ENCODE measurements at places on chromosomes 6 and 20.

DNA sequence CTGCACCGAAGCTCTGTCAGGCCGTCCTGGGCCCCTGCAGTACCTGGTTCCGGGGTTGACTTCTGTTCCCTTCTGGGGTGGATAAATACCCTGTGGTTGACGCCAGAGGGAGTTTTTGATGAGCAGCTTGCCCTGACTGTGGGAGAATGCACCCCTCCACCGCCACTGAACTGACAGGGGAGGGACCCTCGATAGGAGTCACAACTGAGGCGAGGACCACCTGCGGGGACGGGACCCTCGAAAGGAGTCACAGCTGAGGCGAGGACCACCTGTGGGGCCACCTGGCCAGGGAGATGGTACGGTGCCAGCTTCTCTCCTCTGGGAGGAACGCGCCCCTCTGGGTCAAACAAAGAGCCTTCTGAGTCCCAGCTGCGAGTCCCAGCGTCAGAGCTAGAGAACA is 100.1 kb upstream of the FRMD1 start:
- no peak for DNase-seq

DNA sequence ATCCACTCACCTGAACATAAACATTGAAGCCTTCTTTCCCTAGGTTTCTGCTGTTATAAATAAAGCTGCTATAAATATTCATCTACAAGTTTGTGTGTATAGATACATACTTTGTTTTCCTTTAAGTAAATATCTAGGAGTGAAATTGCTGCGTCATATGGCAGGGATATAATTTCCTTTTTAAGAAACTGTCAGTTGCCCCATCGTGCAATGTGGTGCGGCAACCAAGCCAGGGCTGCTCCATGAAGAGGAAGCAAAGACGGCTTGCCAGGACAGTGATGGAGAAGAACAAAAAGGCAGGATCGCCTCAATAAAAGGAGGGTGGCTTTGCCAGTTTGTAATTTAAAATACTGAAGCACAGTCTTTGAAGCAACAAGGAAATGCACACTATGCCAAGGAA is 36.6 kb downstream of the CITED2 start:
- DNase-seq, result no peak

DNA sequence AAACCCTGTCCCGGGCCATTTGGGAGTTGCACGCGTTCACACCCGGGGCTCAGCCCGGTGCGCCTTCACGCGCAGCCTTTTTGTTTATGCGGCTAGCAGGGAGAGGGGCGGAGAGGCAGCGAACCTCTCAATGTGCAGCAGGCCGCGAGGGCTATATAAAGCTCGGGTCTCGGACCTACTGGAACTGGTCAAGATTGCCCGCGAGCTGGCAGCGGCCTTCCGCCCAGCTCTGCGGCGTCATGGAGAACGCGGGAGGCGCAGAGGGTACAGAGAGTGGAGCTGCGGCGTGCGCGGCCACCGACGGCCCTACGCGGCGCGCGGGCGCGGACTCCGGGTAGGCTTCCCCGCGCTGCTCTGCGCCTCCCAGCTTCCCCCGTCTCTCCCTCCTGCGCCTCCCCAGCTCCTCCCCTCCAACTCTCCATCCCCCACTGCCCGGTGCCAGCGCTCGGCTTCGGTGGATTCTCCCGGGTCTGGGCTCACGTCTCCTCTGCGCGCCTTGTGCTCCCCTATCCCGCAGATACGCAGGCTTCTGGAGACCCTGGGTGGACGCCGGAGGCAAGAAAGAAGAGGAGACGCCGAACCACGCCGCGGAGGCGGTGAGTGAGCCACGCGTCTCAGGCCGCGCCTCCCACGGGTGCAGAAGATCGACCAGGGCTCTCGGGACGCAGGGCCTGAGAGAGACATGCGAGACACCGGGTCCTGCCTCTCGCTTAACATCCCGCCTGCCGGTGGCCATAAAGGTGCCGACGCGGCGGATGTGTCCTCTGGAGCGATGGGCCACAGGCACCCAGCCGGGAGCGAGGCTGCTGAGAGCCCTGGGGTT is at the start of gene RIPPLY2:
TSS of gene RIPPLY2 (plus strand) at position 183 of the 823 bp plus-strand sequence. CDS start at position 240, 57 bp downstream.
- DNase-seq, result no peak

GRCh38 chr6:106749609-106750008 is 120.2 kb downstream of the QRSL1 start:
- DNase-seq, result no peak

GRCh38 chr6:36752187-36752885 is 54.7 kb downstream of the RAB44 start:
- no peak for DNase-seq

DNA sequence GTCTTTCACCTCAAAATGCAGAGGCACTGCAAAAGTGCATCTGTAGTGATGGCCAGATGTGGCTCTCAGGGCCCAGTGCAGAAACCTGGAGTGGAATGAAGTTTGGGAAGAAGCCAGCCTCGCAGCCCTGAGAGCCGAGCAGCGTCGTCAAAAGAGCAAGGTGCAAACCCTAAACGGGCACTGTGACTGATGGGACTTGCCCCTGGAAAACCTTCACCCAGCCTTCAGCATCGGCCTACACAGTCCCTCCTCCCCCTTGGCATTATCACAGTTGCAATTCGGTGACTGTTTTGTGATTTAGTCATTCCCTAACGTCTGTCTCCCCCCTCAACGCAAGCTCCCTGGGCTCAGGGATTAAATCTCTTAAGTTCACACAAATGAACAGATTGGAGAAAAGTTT is 38.6 kb downstream of the TAF4 start:
- DNase-seq, result no peak

DNA sequence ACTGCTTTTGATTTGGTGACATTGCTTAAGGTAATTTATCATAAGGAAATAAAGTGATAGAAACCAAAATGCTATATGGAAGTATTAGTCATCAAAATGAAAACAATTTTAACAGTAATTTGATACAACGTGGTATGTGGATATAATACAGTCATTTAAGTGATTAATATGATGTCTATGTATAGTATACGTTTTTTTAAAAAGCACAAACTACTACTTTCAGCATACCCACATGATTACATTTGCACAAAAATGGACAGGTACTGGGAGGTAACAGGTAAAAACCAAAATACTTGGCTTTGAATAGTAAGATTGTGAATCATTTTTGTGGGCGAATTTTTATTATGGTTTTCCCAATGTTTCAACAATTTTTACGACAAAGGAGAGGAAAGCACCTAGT is 97.6 kb downstream of the OGFRL1 start:
- no peak for DNase-seq

GRCh38 chr20:18527836-18528235 is 20.1 kb downstream of the SEC23B start:
- DNase-seq, result peak; percentile 30

DNA sequence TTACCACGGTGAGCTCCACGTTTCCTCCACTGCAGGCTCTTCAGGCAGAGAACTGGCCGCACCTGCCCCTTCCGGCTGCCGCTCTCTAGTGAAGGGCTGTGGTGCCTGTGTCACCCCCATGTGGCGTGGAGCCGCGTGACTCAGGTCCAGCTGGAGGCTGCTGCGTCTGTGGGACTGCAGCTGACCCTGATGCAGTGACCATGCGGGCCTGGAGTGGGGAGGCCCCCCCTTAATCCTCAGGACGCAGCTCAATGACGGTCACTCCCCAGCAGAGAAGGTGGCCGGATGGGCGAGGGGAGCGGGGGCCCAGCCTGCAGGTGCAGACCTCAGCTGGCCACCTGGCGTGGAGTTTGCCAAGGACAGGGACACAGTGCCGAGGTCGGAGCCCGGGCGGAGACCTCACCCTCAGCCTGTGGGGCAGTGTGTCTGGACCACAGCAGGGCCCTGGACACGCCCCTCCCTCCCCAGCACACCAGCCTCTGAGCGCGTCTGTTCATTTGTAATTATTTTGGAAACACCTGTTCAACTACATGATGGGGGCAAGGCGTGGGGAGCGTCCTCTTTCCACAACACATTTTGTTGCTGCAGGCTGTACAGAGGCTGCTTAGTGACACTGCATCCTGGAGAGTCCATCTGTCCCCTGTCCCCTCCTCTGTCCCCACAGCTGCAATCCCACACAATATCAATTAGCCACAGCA is 10.7 kb downstream of the BHLHE23 start:
- no peak for DNase-seq

GRCh38 chr6:152594701-152595100 is 42.5 kb downstream of the SYNE1 start:
- no peak for DNase-seq

- peak; percentile 60 for DNase-seq
Measured at GRCh38 chr20:39853636-39854035, 835.4 kb downstream of the MAFB start.

DNA sequence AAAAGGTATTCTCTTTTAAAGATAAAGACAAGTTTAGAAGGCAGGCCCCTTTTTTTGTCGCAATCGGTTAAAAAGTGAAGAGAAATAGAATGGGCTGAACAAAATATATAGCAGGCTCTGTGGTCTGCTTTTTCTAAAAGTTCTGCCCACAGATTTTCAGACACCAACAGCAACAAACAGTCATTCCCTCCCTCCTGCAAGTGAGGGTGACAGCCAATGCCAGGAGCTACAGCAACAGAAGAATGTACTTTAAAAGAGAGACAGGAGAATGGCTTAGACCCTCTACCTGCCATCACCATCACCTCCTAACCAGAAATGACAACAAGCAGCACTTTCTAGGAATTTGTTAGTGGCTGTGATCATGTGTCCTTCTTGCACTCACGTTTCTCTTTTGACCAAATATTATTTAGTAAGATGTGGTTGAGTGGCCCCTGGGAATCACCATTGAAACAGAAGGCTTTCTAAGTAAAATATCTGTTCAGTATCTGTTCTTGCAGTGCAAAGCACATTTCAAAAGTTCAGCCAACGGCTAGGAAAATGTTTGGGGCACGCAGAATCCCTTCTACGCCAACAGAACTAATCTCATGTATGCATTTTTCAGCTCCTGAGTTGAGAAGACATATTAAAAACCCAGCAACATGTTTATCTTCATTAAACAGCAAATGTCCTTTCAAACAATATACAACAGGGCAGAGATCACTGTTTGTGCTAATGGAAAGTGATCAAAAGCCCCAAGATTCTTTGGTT is 248.5 kb downstream of the ATXN1 start:
- DNase-seq, result no peak

DNA sequence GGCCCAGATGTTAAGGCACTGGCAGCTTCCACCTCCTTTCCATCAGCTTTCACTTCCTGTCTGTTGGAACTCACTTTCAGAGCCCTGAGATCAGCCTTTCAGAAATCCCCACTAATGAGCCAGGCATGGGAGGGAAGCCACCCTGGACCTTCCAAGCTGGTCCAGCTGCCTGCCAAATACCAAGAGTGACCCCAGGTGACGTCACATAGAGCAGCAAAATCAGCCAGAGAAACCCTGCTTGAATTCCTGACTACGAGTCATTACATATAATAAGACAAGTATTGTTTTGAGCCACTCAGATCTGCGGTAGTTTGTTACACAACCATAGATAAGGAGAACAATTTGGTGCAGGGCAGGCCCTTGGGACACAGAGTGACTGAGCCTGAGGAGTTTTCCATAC is 556.0 kb upstream of the JAG1 start:
- DNase-seq, result peak; percentile 50

GRCh38 chr6:108739496-108740330 is 108.5 kb upstream of the ARMC2 start:
- DNase-seq, result no peak

DNA sequence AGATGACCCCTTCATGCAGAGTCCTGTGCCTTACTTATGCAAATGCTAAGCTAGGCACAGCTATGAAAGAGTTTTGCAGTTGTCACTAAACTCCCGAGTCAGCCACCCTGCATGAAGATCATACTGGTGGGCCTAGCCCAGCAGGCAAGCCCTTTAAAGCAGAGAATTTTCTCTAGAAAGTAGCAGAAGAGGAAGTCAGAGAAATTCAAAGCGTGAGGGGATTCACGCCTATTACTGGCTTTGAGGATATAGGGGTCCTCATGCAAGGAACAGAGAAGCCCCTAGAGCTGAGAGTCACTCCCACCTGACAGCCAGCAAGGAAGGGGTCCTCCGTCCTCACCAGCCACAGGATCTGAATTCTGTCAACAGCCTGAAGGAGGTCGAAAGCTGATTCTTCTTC is 54.6 kb downstream of the MYB start:
- DNase-seq, result no peak

DNA sequence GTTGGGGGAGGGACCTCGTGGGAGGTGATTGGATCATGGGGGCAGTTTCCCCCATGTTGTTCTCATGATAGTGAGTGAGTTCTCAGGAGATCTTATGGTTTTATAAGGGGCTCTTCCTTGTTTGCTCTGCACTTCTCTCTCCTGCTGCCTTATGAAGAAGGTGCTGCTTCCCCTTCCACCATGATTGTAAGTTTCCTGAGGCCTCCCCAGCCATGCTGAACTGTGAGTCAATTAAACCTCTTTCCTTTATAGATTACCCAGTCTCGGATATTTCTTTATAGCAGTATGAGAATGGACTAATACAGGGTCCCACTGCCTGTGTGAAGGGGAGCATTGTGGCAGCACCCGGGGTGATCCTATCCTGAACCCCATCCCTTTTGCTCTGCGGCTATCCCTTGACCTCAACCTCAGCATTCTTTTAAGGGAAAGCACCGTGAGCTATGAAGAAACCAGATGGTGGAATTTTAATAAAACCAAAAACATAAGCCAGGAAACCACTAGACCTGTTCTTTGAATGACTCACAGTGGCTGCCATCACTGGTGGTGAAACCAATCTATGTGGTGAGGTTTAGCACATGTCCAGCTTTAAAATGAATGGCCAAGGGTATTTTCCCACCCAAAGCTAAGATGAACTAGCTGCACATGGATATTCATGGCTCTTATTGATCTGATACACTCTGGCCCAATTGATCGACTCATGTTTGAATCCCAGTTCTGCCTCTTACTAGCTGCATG is 62.2 kb downstream of the ZDHHC14 start:
- no peak for DNase-seq

- DNase-seq, result no peak
Measured at GRCh38 chr6:122651604-122652003, 41.4 kb downstream of the PKIB start.

DNA sequence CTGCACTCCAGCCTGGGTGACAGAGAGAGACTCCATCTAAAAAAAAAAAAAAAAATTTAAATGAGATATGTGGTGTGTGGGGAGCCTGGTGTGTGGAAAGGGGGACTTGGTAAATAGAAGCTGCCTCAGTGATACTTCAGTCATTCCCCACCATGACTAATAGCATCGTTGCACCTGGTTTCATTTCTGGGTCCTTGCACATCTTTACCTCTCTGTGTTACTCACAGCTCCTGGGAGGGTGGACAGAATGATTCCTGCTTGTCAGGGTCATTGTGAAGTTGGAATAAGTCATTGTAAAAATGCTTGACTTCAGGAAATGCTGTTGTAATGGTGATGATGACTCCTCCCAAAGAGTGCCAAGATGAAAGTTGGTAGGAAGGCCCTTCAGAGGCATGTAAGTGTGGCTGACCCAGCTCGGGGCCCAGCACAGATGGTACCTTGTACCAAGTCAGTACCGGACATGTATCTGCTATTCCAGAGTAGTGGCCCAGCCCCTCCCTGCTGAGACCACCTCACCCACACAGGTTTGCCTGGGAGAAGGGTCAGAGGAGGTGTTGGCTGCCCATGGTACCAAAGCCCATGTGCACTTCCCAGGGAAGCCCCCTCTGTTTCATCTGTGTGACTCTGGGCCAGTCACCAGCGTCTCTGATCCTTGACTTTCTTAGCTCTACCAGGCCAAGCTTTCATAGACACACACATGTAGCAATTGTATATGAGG is 48.4 kb downstream of the PLAGL2 start:
- DNase-seq, result no peak
